ENCODE measurements at places on chromosomes 16 and 17.

DNA sequence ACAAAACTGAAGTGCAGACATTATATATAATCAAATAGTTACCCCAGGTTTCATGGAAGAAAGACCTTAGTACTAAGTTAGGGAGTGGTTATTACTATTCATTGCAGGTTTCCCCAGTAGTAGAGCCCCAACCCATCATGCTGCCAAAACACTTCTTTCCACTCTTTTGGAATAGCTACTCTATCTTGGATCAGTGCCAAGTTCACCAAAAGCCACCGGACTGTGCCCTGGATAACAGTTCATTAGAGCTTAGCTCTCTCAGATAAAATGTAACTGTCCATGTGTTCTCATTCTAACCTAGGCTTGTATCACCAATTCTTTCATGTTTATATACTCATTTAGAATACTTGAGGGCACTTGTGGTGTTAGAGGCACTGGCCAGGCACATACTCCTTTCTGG lies 540.1 kb upstream of the C16orf82 start:
- no peak for DNase-seq

- no peak for DNase-seq
Observed at GRCh38 chr17:63151941-63152523, 186.0 kb downstream of the TANC2 start.

DNA sequence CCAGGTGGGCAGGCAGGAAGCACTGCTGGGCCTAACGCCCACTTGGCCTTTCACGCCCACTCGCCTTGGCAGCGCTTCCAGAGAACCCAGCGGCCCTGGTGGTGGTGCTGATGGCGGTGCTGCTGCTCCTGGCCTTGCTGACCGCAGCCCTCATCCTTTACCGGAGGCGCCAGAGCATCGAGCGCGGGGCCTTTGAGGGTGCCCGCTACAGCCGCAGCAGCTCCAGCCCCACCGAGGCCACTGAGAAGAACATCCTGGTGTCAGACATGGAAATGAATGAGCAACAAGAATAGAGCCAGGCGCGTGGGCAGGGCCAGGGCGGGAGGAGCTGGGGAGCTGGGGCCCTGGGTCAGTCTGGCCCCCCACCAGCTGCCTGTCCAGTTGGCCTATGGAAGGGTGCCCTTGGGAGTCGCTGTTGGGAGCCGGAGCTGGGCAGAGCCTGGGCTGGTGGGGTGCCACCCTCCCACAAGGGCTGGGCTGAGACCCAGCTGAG lies 64.7 kb downstream of the MRC2 start:
- no peak for DNase-seq

DNA sequence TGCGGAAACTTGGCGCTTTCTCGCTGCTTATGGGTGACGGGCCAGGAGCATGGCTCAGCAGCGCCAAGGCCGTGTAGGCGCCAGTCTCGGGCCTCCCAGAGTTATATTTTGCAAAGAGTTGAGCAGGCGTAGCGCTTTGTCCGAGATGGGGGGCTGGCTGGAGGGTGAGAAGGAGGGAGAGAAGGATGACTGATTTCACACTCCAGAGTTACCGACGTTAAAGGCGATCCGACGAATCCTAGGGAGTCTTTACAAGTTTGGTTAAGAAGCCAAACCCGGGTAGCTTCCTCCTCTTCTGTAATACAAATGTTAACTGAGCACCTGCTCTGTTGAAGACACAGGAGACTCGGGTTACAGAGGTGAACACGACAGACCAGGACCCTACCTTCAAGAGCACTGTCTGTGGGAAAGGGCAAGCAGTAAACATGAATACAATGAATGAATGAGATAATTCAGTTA lies 782 bp downstream of the POLR2A start:
- no peak for DNase-seq

- no peak for DNase-seq
Observed at GRCh38 chr16:9351841-9352434, 260.5 kb downstream of the HAPSTR1 start.

DNA sequence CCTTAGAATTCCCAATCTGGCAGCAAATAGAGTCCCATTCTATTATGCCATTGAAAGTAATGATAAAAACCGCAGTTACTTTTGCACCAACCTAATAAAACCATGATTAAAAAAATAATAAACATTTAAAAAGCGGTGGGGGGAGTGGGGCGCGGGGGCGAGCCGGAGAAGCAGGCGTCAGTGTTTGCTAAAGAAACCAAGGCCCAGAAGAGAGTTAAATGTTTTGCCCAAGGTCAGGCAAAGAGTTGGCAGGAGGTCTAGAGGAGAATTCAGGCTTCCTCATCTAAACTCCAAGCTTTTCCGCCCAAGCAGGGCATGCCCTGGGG lies 9.7 kb upstream of the PRSS22 start:
- no peak for DNase-seq
